ENCODE measurements at places on chromosomes 4 and X.

DNA sequence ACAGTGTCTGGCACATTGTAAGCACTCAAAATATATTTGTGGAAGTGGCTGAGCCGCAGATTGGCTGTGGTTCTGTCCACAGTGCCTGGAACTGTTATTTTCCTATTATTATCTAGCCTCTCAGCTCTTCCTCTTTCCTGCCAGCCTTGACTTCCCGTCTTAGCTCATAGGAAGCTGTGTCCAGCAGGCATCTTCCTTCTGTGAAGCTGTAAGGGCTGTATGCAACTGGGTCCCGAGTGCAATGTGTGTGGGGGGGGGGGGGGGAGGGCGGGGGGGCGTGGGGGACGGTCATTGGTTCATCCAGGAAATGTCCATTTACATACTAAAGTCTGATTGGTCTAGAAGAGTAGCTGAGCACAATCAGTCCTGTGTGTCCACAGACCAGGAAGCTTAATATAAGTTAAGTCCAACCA is 210.7 kb downstream of the PDGFRA start:
- H3K36me3 ChIP-seq = no peaks in the 10 kb centered on the region
- DNase-seq = peak; percentile 48
- no peak overlapping the region for H3K4me3 ChIP-seq
- peaks cover 2% of the 10 kb centered on the region for H3K27me3 ChIP-seq
- H3K27ac ChIP-seq = no peak overlapping the region

DNA sequence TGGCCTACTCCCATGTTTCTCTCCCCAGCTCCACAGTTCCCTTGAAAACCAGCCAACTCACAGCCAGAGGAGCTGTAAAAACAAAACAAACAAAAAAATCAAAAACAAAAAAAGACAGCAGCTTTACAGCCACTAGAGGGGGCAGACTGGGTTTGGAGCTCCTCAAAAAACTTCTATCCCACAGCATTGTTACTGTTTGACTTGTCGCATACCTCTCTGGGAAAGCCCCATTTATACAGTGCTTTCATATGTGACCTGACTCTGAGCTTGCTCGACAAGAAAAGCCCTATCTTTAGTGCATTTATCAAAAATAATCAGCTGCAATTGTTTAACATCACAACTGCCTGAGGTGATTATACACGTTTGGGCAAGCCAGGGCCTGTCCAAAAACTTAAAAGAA is 21.6 kb downstream of the TSPAN6 start:
- no peaks in the 10 kb centered on the region for H3K36me3 ChIP-seq
- H3K27me3 ChIP-seq = no peaks in the 10 kb centered on the region
- no peak overlapping the region for H3K4me3 ChIP-seq
- H3K4me1 ChIP-seq = peaks cover 2% of the 10 kb centered on the region

DNA sequence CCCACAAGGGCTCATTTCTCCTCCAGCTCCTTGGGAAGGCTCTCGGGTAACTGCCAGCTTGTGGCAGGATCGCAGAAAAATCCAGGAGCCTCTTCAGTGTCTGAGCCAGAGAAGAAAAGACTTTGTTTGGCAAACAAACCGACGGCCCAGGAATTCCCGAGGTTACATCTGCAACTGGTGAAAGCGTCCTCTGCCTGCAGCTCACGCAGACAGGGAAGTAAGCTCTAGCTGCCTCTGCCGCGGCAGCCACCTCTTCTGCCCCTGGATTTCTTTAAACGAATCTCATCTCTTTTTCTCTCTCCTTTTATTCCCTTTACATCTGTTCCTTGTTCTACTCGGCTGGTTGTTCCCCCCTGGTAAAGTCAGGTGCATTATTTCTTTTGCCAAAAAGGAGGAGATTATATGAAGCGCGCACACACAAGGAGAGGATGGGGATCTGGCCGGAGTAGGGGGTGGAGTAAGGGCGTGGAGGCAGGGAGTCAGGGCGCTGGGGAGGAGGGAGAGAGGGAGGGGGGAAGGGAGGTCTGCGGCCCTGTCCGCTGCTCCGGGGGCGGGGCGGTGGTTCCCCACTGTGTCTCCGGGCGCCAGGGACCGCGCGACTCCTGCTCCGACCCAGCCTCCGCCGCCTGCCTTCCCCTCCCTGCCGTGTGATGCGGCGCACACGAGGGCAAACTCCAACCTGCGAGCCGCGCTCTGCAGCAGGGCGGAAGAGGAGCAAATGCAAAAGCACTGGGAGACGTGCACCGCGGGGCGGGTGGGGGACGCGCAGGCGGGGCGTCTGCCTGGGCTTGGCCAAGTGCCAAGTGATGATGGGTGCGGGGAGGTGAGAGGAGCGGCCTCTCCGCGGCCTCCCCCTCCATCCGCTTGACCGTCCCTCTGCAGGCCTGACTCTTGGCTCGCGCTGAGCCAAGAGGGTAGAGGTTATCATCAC is at the start of gene DCHS2:
DCHS2 (minus strand) TSS at position 459 of the 931 bp plus-strand sequence; CDS start at position 15, 444 bp downstream.
- no peak within 1 kb of the TSS for H3K27ac ChIP-seq
- peak within 1 kb of the TSS; percentile 33 for H3K4me3 ChIP-seq
- DNase-seq = peak; percentile 4
- H3K4me1 ChIP-seq = no peaks in the 10 kb centered on the region
- H3K27me3 ChIP-seq = peaks cover 37% of the 10 kb centered on the region

GRCh38 chrX:30572004-30572403 is 5.6 kb downstream of the TASL start:
- no peaks in the 10 kb centered on the region for H3K4me1 ChIP-seq
- H3K27me3 ChIP-seq = no peaks in the 10 kb centered on the region
- DNase-seq = no peak
- H3K36me3 ChIP-seq = no peaks in the 10 kb centered on the region

GRCh38 chr4:143055997-143056396 is 128.7 kb upstream of the USP38 start:
- no peak overlapping the region for H3K27ac ChIP-seq
- no peak overlapping the region for H3K4me3 ChIP-seq
- H3K36me3 ChIP-seq = no peaks in the 10 kb centered on the region

DNA sequence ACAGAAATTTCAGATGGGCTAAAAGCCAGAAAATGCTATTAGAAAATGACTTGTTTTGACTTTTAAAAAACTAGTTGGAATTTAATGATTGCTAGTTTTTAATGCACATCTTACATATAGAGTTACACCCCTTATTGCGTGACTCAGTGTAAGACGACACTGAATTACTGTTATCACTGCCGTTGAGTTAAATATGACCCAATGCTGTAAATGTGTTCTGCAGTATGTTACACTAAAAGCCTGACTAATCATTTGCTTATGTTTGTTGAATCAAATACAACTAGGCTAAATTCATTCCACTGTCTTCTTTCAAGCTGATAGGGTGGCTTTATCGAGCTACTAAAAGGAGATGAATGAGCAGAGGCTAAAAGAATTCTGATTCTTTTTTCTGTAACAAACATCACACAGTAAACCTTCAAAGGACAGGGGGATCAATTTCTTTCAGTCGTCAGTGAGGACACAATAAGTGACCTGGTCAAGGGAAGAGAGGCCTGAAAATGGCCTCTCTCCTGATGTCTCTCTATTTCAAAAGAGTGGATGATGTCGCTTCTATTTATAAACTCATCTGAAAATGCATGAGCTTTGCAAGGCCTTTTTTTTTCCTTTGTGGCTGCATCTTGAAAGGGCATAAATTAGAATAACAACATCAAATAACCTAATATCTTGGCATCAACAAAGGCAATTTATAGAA is 142.2 kb upstream of the KCNIP4 start:
- DNase-seq = peak; percentile 42
- no peaks in the 10 kb centered on the region for H3K27me3 ChIP-seq
- H3K4me1 ChIP-seq = no peaks in the 10 kb centered on the region
- H3K27ac ChIP-seq = no peak overlapping the region
- H3K36me3 ChIP-seq = no peaks in the 10 kb centered on the region

DNA sequence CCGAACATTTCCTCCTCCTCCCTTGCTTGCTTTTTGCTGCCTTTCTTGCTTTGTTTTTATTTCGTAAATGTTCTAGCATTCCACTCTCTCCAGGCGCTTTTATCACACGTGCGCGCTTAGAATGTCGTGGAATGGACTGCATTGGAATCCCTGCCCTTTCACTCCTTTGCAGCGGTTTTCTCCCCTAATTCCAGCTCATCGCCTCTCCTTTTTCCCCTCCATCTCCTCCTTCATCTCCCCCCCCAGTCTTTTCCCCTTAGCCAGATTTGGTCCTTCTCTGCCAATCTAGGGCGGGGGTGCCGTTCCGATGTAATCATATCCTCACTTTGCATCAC is 579 bp downstream of the OGT start:
- H3K4me1 ChIP-seq = peaks cover 5% of the 10 kb centered on the region
- H3K27ac ChIP-seq = peak overlapping the region; percentile 92
- no peaks in the 10 kb centered on the region for H3K27me3 ChIP-seq
- peaks cover 6% of the 10 kb centered on the region for H3K36me3 ChIP-seq
- peak overlapping the region; percentile 95 for H3K4me3 ChIP-seq

DNA sequence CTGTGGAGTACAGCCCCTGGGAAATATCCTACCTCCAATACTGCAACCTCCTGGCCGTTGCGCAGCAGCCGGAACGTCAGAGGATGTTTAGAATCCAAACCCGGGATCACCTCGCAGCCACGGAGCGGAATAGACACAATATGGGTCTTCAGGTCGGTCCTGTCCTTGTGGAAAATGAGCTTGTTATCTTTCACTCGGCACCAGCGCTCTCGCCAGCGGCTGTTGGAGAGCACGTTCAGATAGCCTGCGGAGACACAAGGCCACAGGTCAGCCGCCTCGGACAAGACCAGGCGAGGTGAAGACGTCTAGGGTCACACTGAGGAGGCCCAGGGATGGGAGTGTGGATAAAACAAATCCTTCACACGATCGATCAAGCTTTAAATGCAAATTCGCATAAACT is 139.3 kb downstream of the AFAP1 start:
- peaks cover 21% of the 10 kb centered on the region for H3K4me1 ChIP-seq
- H3K27ac ChIP-seq = no peak overlapping the region
- no peak for DNase-seq
- peaks cover 68% of the 10 kb centered on the region for H3K36me3 ChIP-seq

GRCh38 chrX:23662853-23663252 is 4.4 kb upstream of the PRDX4 start:
- H3K4me1 ChIP-seq = peaks cover 3% of the 10 kb centered on the region
- no peak overlapping the region for H3K4me3 ChIP-seq
- no peak overlapping the region for H3K27ac ChIP-seq
- peak; percentile 60 for DNase-seq
- H3K27me3 ChIP-seq = no peaks in the 10 kb centered on the region

DNA sequence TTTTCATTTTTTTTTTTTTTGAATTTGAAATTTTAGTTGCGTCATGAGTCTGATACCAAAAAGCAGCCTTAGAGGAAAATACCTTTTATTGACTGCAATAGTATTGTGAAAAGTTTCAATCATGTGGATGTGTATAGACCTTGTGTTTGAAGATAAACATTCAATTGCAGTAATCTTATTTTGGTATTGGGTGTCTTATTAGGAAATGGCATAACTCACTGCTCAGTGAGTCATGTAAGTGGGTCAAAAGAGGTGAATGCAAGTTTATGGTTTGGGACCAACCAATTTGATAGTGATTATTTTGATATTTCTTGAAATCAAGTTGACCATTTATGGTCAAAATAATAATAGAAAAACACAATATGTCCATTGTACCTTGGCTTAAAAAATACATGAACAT is 627.8 kb upstream of the SLIT2 start:
- no peaks in the 10 kb centered on the region for H3K4me1 ChIP-seq
- no peaks in the 10 kb centered on the region for H3K36me3 ChIP-seq
- no peak for DNase-seq
- no peaks in the 10 kb centered on the region for H3K27me3 ChIP-seq

DNA sequence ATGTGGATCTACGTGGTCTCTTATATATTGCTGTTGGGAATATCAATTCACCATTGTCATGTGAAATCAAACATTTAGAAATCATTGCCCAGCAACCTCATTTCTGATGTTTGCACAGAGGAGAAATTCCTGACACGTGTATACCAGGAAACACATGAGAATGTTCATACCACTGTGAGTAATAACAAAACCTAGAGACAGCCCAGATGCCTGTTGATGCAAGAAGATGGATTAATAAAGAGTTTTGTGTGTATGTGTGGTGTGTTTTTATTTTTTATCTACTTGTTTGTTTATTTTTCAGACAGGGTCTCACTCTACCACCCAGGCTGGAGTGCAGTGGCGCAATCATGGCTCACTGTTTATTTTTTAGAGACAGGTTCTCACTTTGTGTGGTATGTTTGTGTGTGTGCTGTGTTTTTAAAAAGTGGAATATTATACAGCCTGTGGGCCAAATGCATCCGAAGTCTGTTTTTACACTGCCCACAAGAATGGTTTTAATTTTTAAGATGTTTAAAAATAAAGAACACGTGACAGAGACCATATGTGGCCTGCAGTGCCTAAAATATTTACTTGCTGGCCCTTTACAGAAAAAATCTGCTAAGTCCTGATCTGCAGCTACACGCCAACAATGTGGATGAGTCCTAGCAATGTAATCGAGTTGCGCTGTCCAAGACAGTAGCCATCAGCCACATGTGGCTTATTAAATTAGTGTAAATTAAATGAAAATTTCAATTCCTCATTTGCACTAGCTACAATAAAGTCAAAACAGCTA is 39.2 kb downstream of the TXLNG start:
- H3K4me3 ChIP-seq = no peak overlapping the region
- peak; percentile 43 for DNase-seq
- H3K27ac ChIP-seq = peak overlapping the region; percentile 31
- peaks cover 24% of the 10 kb centered on the region for H3K4me1 ChIP-seq

DNA sequence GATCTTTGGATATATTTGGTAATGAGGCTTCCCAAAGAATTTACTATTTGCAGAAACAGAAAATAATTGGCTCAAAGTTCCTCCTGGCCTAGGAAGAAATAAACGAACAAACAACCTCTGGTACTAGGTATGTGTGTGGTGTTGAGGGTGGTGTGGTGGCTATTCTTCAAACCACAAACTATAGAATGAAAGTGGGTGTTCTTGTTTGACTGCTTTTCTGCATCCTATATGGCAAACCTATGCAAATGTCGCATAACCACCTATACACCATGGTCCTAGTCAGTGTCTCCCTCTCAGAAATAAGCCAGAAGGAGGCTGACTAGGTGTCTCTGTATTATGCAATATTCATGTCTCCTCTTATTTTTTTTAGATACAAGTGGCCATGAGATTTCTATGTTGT is 106.6 kb upstream of the PCDH18 start:
- H3K4me3 ChIP-seq = no peak overlapping the region
- no peak for DNase-seq
- no peak overlapping the region for H3K27ac ChIP-seq
- no peaks in the 10 kb centered on the region for H3K36me3 ChIP-seq
- H3K4me1 ChIP-seq = no peaks in the 10 kb centered on the region
- H3K27me3 ChIP-seq = no peaks in the 10 kb centered on the region

DNA sequence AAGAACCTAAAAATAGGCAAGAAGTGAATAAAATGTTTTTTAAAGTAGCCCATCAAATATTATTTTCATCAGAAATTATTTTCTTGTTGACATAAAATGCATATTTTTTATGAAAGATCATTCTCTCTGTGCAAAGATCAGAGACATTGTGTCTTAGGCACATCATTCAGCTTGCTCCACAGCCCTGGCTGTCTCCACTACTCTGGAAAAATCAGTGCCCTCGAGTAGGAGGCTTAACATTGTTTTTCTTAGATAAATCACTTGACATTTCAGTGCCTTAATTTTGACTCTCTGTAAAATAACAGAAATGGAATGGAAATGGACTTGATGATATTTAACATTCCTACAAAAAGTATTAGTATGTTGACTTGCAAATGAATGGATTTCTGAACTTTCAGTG is 77.9 kb downstream of the FAT4 start:
- no peaks in the 10 kb centered on the region for H3K36me3 ChIP-seq
- H3K4me3 ChIP-seq = no peak overlapping the region
- H3K4me1 ChIP-seq = peaks cover 19% of the 10 kb centered on the region

Measured in astrocyte (in vitro differentiated cells and primary cell).